ENCODE measurements at places on chromosomes 1 and 21.

DNA sequence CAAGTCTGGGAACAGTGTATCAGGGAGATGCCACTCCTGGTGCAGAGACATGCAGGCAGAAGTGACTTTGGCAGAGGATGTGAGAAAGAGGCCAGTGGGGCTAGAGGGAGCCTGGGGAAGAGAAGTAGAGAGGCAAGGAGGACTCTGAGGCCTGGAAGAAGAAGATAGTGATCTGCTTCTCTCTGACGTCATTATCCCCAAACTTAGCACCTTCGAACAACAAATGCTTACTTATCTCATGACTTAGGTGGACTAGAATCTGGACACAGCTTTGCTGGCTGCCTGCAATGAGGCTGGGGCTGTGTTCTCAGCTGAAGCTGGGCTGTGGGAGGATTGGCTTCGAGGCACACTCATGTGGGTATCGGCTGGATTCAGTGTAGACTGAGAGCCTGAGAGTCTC, 44.5 kb upstream of the ZNF678 start:
- DNase-seq: no peak

GRCh38 chr1:41578712-41579335, 94.3 kb upstream of the EDN2 start:
- no peak for DNase-seq

- DNase-seq: no peak
Observed at GRCh38 chr1:45925728-45926287, 122.4 kb downstream of the MAST2 start.

DNA sequence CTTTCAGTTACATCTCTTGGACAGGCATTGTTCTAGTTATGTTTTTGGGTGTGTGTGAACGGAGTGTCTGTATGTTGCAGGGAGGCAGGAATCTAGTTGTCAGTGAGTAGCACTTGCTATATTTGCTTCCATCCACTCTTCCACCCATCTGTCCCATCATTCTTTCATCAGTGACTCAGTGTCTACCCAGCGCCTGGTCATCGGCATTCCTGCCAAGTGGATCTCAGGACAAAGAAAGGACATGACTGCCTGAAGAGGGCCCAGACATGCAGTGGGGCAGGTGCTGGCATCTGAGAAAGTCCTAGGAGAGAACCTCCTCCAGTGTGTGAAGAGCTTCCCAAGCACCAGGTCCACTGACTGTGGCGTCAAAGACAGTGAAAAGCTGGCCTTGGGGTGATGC, 27.3 kb upstream of the MAGOH start:
- DNase-seq: no peak

GRCh38 chr1:90114521-90115141, 119.7 kb downstream of the ZNF326 start:
- no peak for DNase-seq

- no peak for DNase-seq
Observed at GRCh38 chr21:32021319-32021994, 148.6 kb downstream of the HUNK start.

DNA sequence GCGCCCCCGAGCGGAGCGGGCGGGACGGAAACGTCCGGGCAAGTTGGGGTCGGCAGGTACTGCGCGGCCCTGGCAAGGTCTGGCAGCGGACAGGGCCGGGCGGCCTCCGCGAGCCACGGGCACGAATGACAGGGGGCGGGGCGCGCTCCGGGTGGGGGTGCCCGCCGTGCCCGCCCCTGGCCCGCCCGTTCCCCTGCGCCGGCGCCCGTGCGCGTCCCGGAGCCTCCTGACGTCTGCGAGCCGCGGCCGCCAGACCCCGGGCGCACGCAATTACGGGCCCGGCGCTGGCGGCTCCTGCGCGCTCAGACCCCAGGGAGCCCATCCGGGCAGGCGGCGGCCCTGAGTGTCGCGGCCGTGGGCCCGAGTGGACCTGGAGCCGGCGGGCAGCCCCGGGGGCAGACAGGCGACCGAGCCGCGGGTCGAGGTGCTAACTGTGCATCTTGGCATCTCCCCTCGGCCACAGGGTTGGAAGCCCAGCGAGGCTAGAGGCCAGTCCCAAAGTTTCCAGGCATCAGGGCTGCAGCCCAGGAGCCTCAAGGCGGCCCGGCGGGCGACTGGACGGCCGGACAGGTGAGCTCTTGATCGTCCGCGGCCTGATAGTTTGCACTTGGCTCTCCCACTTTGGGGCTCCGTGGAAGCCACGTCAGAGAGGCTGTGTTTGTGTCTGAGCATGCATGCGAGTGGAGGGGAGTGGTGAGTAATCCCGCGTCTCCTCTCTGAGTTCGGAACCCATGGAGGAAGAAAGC, 918 bp downstream of the MIB2 start:
- DNase-seq: no peak

DNA sequence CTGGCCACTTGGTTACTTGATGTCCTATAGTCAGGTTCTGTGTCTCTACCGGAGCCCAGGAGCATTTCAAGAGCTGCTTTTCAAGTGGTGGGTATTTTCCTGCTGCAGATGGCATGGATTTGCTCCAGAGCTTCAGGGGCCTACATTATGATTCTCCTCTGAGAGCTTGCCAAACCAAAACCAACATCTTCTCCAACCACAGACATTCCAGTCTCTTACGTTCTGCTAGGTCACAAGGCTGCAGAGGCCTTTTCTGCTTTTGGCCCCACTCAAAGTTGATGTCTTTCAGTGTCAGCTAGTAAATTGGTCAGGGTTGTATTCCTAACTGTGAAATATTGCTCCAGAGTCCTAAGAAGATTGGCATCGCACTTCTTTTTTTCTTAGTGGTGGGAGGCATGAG, 14.7 kb upstream of the AQP10 start:
- DNase-seq: no peak

DNA sequence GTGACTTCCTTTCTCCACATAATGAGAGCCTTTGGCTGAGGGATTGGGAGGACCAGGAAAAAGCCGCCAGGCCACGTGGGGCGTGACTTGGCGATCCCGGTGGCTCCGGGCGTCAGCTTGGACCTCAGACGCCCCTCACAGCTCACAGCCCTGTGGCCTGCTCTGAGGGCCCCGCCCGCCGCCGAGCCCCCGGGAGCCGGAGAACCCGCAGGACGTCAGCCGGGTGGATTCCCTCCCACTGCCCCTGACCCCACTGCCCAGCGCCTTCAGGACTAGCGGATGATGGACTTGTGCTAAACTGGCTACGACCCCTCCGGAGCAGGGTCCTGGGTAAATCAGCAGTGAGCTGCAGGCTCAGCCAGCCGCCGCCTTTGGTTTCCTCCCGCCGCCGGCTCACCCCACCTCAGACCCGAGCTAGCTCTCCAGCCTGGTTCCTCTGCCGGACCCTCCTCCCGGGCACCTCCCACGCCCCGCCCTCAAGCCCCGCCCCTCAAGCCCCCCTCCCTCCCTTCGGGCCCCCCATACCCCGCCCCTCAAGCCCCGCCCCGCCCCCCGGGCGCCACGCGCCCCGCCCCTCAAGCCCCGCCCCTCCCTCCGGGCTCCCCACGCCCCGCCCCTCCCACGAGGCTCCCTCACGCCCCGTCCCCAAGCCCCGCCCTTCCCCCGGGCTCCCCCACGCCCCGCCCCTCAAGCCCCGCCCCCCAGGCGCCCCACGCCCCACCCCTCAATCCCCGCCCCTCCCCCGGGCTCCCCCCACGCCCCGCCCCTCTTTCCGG, 10.0 kb upstream of the FAAP20 start:
- DNase-seq: no peak

DNA sequence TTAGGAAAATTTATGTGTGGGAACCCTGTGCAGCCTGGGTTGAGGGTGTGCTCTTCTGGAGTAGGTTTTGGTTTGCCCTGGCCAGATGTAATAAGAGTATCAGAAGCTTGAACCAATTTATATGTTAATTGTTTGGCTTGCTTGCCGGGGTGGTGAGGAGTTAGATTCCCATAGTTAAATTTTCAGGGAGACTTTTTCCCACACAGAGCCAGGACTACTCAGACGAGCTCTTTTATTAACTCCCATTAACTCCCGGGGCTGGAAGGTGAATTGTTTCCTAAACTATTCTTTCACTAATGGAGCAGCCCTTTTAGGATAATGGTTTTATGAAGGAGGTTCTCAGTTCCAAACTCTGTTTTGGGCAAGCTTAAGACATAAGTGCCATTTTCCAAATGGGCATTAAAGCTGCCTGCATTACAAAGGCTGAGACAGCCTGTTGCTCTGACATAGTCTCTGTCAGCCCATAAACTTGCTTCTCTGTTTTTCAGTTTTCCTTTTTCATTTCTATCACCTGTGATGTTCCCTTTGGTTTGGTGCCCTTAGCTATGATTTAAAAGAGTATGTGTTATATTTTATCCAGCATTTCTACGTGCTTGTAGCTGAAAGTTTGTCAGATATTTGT, 18.0 kb upstream of the RAB3GAP2 start:
- no peak for DNase-seq

DNA sequence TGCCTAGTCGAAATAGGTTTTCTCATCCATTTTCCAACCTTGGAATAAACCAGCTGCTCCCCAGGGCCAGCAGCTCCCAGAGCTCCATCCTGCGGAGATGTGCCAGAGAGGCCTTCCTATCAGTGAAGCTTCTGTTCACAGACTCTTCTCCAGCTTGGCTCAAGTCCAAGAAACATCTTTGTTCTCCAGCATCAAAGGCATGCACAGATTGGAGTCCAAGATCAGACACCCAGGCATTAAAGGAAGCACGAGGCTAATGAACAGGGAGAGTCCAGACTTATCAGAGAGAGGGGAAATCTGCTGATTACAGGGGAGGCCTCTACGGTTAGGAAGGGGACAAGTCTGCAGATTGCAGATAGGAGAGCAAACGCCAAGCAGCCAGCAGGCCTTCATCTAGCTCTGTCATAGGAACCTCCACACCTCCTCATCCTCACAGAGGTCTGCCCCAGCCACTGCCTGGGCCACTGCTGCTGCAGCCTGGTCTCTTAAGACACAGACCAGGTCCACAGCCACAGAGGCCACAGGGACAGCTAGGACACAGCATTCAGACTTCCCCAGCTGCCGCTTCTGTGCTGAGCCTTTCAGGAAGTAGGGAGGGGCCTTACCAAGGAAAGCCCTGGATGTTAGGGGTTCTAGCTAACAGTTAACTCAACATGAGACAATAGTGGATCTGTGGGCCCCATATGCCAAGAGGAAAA, 3.4 kb downstream of the PRR9 start:
- DNase-seq: no peak

GRCh38 chr21:14497825-14498224, 48.3 kb downstream of the SAMSN1 start:
- no peak for DNase-seq

DNA sequence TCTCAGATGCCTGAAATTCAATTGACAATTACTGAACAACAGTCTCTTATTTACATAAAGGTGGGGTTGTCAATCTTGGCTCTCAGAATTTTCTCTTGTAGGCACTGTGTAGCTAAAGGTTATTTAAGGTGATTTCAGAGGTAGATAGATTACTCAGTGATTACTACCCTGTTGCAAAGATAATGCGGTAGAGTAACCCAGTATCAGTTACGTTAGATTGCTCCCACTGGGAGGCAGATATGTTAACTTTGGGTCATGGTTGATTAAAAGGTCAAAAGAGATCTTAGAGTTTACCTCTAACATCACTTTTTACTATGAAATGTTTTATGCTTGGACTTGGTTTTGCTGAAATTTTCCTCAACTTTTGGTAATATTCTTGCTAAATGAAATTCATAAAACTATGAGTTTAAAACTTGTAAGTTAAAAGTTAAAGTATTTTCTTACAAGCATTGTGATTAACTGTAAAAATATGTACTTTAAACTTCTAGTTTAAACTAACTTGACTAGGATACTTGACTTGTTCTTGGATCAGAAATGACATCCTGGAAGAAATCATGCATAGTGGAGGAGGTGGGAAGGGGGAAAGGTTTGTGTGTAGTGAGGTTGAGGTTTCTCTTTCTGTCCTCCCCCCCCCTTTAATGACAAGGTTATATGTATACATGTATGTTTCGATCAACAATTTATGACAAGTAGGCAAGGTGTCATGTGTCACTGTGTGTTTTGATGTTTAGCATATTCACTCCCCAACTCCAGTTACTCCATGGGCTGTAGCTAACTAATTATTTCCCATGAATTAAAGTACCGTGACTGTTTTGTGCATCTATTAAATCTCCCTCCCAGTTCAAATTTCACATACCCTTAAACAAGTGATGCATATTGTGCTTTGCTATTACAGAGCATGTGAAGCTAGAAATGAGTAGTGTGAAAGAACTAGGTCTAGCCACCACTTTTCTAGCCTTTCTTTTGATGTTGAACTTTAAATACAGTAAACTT, 2.9 kb downstream of the LAMC1 start:
- DNase-seq: no peak

DNA sequence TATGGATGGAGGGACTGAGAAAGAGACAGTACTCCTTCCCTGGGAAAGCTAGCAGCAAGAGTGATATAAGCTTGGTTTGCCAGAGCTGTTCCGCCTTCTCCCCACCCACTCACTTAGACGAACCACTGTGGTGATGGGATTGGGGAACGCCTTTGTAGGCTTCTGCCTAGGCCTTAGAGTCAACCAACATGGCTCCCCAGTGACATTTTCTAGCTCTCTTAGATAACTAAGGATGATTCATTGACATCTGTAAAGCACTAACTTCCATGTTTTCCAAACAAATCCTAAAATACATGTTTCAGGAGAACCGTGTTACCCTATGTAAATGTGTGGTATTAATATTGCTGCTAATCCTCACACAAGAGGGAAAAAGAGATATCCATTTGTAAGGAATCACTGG, 21.6 kb upstream of the SSX2IP start:
- no peak for DNase-seq

DNA sequence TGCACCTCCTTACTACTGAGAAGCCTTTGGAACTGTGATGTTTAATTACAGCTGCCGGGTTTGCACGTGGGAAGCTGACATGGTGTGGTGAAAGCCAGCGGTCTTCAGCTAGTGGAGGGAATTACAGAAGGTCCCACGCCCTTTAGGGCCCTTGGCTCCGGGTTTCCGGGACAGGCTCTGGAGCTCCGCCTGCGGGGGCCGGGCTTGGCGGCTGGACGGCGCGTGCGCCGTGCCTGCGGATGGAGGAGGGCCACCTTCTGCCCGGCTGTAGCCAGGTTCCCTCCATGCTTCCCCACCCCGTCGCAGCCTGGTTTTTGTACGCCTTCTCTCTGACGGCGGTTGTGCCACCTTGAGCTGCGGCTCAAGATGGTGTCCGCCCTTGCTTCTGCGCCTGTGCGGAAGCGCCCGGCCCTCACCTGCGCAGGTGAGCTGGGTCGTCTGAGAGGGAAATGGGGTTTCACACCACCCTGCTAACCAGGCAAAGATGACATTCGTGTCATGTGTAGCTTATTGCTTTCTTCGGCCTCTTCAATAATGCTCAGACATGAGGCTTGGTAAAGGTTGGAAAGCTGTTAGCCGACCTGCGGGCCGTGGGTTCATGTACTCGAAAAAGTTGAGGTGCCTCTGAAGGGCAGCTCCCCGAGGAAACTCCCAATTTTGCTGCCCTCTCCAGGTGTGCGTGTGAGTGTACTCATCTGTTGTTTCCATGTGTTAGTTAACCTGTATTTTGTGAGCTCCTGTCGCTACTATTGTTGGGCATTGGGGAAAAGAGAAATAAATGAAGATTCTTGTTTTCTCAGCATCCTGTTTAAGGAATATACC, 36.6 kb upstream of the OPRD1 start:
- DNase-seq: no peak

DNA sequence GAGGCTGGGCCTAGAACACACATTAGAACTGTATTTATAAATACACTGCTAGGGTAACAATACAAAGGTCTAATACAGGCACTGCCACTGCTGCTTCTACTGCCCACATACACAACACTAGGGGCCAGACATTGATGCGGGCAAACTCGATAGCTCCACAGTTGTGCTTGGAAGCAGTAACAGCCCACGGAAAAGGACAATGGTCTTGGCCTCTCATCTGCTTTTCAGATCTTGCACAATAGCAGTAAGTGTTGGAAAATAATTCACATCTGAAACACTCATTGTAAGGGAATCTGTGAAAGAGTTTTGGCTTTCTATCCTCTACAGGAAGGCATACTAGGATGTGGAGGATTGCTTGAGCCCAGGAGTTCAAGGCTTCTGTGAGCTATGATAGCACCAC, 6.9 kb upstream of the SPOCD1 start:
- DNase-seq: no peak
